Dermis lymphatic vessel endothelial cell (primary cell): ENCODE measurements at places on chromosomes 11 and 22. TPM values are rescaled to one million over a fixed set of nuclear protein-coding genes. Genes with fewer than 3 reads are reported as not detected.

Gene DBX1
- total RNA-seq: not detected in 2 replicates

Gene KIRREL3
- not detected in 2 replicates for total RNA-seq

Gene STK33
- total RNA-seq: 0.76 and 1.4 TPM in 2 replicates

Gene RCOR2
- under 0.01 and 0.26 TPM in 2 replicates for total RNA-seq

Gene PARVB
- 38.4 and 92.7 TPM in 2 replicates for total RNA-seq

Gene TPH1
- under 0.01 TPM in 2 replicates for total RNA-seq

Gene RGL4
- total RNA-seq: not detected in 2 replicates

Gene DDTL
- total RNA-seq: 0.86 and 4.7 TPM in 2 replicates

Gene PAX6
- not detected in 2 replicates for total RNA-seq

Gene PANX1
- total RNA-seq: 25.2 and 27.8 TPM in 2 replicates

Gene HBB
- total RNA-seq: not detected in 2 replicates

Gene RPS25
- total RNA-seq: 631 and 888 TPM in 2 replicates

Gene CASP1
- total RNA-seq: 6.3 and 28.2 TPM in 2 replicates

Gene CALCA
- total RNA-seq: not detected in 2 replicates

Gene FOSL1
- total RNA-seq: 0.76 and 1.5 TPM in 2 replicates

Gene PRODH
- total RNA-seq: 0.34 TPM in 1 of 2 replicates, not detected in the other

Gene GPR83
- under 0.01 TPM in 1 of 2 replicates, not detected in the other for total RNA-seq

Gene FOLR2
- total RNA-seq: not detected in 2 replicates

Gene SLC39A13
- 29.1 and 51.0 TPM in 2 replicates for total RNA-seq

Gene CCDC157
- 1.3 and 1.5 TPM in 2 replicates for total RNA-seq

Gene RIN1
- total RNA-seq: 4.3 and 5.6 TPM in 2 replicates

Gene INS
- not detected in 2 replicates for total RNA-seq

Gene LDHAL6A
- total RNA-seq: not detected in 2 replicates

Gene ADM2
- total RNA-seq: 0.09 and 0.11 TPM in 2 replicates

Gene MRGPRX4
- 0.69 and 0.87 TPM in 2 replicates for total RNA-seq

Gene ESAM
- 9.3 and 15.8 TPM in 2 replicates for total RNA-seq

Gene OR10A4
- not detected in 2 replicates for total RNA-seq

Gene MMP8
- not detected in 2 replicates for total RNA-seq

Gene OVOL1
- not detected in 2 replicates for total RNA-seq

Gene OR52E6
- total RNA-seq: not detected in 2 replicates
